ENCODE measurements at places on chromosomes 1 and 21.

GRCh38 chr1:164417016-164417704 is 141.8 kb upstream of the PBX1 start:
- DNase-seq = no peak

DNA sequence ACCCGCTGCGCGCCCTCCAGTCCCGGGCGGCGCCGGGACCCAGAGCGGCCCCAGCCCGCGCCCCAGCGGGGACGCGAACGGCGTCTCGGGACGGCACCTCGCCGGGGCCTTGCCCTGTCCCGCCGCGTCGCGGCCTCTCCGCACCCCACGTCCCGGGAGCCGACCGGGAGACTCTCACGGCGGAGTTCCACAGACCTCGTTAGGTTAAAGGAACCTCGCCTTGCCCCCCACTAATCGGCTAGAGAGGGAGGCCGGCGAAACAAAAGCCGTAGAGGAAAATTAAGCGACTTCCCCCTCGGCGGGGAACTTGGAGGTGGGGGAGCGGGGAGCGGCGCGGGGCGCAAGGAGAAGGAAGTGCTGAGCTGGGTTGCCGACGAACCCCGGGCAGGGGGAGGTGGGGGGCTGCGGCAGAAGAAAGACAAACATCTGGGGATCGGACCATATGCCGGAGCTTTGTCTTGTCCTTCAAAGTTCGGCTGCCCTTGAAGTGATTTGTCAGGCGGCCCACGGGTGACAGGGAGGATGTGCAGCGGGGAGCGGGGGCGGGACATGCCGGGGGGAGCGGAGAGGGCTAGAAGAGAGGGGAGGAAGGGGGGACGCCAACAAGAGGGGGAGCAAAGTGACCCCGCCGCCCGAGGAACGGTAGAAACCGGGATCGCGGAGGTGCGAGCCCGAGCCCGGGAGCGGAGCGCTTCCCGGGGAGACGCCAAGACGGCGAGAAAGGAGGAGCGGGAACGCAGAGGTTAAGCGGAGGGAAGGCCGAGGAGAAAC is 120.0 kb upstream of the RRP15 start:
- DNase-seq = peak; percentile 20

GRCh38 chr1:198749279-198749678 is 110.4 kb downstream of the PTPRC start:
- no peak for DNase-seq

- DNase-seq = no peak
Observed at GRCh38 chr1:177384461-177384860, 213.7 kb downstream of the BRINP2 start.

DNA sequence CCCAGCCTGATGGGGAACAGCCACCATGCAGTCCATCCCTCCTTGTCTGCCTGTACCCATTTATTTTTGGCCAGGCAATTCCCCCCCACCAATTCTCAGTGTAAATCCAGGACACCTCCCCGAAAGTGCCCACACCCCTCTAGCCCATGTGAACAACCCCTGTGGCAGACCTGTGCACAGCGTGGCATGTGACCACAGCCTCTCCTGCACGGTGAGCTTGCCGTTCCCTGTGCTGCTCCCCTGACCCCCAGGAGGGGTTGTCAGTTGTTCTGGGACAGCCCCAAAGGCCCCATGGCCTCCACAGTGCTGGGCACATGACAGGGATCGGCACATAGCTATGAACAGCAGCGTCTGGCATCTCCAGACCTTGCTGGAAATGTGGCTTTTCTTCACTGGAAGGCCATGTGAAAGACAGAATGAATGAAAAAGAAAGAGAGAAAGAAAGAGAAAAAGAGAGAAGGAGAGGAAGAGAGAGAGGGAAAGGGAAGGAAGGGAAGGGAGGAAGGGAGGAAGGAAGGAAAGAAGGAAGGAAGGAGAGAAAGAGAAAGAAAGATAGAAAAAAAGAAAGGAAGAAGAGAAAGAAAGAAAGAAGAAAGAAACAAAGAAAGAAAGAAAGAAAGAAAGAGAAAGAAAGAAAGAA is 3.9 kb downstream of the CAPN9 start:
- DNase-seq = no peak

DNA sequence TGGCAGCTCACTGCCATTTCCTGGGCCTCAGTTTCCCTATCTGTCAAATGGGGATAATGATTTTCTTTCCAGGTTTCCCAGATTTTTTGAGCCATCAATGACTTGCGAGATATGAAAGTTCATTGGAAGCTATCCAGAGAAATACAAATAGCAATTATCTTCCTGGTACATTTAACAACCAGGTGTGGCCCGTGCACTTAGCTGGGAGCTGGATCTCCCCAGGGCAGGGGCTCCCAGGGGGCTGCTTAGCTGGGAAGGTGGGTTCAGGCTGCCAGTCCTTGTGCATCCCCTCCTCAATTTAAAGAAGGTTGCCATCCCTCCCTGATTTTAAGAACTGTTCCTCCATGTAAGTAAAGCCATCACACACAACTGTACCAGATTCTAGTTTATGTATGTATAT is 3.6 kb upstream of the TMEM54 start:
- peak; percentile 69 for DNase-seq

- DNase-seq = no peak
Observed at GRCh38 chr1:243903041-243903440, 53.0 kb upstream of the AKT3 start.

- DNase-seq = peak; percentile 4
Observed at GRCh38 chr1:78490861-78491450, at the start of gene PTGFR. Gene PTGFR, plus strand, starts transcription at chr1:78490974. Its CDS starts 1,770 bp downstream, at chr1:78492744.

DNA sequence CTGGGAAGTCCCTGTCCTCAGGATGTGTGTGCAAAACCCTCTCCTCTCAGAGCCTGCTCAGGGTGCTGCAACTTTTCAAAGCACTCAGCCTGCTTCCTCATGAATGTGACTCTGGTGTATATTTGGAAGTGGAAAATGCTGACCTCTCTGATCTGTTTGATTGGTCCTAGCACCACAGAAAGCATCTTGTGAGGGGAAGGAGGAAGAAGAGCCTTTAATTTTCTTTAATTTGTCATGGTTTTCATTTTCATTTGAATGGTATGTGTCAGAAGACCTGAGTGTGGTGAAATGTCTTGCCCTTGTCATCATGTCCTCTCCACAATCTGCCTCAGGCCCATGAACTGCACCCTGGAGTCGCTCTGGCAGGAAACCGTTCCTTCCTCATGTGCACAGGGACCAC is 383.5 kb downstream of the NTNG1 start:
- DNase-seq = no peak

- peak; percentile 48 for DNase-seq
Observed at GRCh38 chr21:15514073-15514946, 215.5 kb upstream of the USP25 start.

- no peak for DNase-seq
Observed at GRCh38 chr1:80917826-80918225, 882.9 kb upstream of the ADGRL2 start.

DNA sequence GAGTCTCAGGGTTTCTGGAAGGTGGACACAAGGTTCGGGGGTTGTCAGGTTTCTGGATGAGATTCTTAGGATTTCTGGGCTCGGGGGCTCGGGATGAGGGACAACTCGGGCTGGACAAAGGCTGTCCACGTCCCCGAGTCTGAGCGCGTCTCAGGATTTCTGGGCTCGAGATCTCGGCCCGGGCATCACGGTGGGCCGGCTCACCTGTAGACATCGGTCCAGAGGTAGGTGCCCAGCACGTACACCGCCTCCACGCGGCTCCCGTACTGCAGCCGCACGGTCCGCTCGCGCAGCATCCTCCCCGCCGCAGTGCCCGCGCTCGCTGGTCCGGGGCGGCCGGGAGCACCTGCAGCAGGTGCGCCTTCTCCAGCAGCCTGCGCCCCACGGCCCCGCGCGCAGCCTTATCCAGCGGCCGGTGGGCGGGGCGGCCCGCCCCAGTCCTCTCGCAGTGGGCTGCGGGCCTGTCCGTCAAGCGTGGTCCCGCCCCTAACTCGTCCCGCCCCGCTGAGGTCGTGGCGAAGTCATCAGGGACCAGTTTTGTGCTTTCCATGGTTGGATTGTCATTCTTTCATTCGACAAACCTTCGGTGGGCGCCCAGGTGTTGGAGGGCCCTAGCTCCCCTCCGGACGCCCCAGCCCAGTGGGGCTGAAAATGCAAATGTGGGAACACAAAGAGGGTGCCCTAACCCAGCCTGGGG is at the start of gene PADI2:
PADI2 (minus strand) TSS at position 376 of the 697 bp plus-strand sequence; CDS start at position 296, 80 bp downstream.
- peak; percentile 91 for DNase-seq

GRCh38 chr1:151238467-151238739 is 16.1 kb upstream of the PSMD4 start:
- DNase-seq = no peak

GRCh38 chr21:41743321-41744027 is 23.4 kb downstream of the RIPK4 start:
- no peak for DNase-seq

- no peak for DNase-seq
Observed at GRCh38 chr1:155304558-155305063, 3.4 kb upstream of the PKLR start.

DNA sequence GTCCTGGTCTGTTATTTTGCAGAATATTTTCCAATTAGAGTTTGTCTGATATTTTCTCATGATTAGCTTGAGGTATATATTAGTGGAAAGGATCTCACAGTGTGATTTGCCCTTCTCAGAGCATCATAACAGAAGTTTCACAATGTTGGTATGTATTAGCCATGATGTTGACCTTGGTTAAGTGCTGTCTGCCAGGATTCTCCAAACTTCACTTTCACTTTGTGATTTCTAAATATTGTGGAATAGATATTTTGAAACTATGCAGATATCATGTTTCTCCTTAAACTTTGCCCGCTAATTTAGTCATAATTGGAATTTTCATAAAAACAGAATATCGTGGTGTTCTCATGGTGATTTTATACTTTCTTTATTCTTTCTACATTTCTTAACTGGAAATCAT is 98.0 kb upstream of the DEPDC1 start:
- DNase-seq = no peak

GRCh38 chr1:1127551-1128451 is 11.9 kb upstream of the C1orf159 start:
- peak; percentile 51 for DNase-seq

DNA sequence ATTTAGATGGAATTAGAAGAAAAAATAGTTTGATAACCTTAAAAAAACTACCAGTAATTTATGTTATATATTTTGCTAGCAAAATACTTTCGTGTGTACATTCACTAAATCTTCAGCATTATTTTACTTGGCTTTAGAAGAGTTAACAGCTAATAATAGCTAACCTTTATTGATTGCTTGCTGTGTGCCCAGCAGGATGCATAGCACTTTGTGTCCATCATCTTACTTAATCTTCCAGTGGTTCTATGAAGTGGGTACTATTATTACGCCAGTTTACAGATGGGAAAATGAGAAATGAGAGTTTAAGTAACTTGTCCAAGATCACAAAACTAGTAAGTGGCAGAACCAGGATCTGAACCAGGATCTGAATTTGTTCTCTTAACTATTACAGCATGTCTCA is 41.7 kb upstream of the GPR25 start:
- no peak for DNase-seq

DNA sequence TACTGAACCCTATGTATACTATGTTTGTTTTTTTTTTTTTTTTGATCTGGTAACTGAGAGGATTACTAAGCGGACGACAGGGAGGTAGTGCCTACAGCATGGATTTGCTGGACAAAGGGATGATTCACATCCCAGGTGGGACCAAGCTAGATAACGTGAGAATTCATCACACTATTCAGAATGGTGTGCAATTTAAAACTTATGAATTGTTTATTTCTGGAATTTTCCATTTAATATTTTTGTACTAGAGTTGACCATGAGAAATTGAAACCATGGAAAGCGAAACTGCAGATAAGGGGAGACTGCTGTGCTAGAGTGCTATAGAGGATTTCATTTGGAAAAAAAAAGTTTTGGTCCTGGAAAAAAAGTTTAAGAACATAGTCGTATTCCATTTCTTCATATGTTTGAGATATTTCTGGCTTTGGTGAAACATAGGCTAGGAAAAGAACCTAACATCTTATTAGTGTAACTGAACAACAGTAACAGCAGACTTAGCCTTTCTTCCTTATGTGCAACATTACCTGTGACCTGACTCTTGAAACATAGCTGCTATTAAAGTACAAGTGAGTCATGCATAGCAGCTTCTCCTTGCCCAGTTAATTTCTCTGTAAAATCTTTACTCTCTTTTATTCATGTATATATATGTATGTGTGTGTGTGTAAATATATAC is 202.5 kb downstream of the FGGY start:
- DNase-seq = no peak

GRCh38 chr1:164689672-164690511 is 130.9 kb downstream of the PBX1 start:
- DNase-seq = no peak

DNA sequence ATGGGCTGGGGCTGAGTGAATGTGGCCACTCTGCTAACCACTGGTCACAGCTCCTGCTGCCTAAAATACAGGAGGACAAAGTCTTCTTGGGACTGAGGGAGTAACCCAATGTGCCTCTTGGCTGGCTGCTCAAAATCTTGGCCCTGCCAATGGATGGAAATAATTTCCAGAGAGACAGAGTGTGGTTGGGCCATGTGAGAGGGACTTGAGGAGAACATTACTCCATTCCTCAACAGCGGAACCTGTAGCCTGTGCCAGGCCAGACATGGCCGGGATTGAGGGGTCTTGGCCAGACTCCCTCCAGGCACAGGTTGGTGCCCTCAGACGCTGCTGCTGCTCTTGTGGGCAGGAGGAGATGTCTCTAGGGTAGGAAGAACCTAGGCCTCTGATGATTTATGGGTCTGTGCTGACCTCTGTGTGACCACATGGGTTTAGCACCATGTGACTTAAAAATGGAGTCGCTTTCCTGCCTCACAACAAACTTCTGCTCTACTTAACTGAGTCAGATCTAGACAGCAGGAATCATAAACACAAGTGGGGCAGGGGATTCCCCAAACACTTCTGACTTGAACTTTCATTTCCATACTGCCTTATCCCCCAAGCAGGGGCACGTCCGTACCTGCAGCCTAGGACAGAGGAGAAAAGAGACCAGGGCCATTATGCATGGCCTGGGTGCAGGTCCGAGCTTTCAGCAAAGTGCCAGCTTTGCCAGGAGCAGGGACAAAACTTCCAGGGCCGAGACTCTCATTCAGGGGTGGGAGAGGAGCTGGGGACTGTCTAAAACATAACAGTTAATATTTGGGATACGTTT is 79.2 kb downstream of the CD34 start:
- DNase-seq = no peak

DNA sequence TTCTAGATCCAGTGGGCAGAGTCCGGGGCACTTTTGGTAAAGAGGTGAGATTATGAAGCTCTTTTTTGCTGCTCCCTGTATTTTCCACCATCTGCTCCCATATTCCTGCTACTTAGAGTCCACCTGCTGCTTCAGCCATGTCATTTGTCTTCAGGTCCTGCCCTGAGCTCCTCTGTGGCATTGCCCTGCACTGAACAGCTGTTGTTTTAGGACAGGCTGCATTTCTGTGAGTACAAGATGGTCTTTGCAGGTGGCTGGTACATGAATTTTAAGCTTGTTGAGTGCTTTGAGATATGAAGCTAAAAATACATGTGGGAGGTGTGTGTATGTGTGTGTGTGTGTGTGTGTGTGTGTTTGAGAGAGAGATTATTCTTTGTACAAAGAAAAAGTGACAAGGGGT is 21.9 kb downstream of the MT1HL1 start:
- DNase-seq = no peak

GRCh38 chr1:63662056-63662836 is 69.0 kb downstream of the PGM1 start:
- DNase-seq = no peak

DNA sequence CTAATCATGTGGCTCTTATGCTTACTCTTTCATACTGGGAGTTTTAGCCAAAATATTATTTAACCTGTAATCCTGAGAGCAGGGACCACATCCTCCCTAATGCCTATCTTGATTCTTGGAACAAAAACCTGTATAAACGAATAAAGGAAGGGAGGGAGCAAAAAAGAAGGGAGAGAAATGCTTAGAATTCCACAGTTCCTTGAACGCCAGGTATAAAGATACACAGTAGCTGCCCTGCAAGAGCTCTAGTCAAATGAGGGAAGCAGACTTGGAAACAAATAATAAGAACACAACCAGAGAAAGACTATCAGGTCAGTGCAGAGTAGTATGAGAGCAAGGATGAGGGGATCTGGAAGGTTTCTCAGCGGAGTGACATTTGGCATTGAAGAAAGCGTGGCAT is 116.3 kb downstream of the SLC30A10 start:
- no peak for DNase-seq
